ENCODE measurements at places on chromosomes 2 and 18.

- DNase-seq = no peak
Observed at GRCh38 chr2:138846216-138846821, 66.1 kb upstream of the NXPH2 start.

DNA sequence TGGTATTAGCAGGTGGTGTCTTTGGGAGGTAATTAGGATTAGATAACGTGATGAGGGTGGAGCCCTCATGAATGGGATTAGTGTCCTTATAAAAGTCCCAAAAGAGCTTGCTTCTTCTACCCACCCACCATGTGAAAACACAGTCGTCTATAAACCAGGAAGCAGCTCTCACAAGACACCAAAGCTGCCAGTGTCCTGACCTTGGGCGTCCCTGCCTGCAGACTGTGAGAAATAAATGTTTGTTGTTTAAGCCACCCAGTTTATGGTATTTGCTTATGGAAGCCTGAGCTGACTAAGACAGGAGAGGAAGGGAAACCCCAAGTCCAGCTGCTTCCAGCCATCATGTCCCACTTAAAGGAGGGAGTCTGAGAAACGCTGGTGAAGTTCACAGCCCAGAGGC lies 13.6 kb downstream of the ADI1 start:
- no peak for DNase-seq

GRCh38 chr2:70616168-70616694 lies 62.6 kb upstream of the TGFA start:
- DNase-seq = no peak

GRCh38 chr2:140178234-140178633 lies 1398.0 kb upstream of the NXPH2 start:
- DNase-seq = no peak

DNA sequence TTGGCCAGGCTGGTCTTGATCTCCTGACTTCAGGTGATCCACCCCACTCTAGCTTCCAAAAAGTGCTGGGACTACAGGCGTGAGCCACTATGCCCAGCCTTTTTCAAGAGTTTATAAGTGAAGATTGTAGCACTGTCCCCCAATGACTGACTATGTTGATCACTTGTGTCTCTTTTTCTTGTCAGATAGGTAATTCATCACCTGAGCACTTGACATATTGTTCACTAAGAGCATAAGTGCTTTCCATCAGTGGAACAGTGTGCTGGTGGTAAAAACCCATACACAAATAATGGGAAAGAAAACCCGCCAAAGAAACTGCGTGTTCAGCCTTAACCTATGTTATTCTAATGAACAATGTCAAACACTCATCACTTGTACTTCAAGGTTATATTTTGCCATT lies 414.4 kb upstream of the CDH7 start:
- DNase-seq = no peak

- no peak for DNase-seq
Observed at GRCh38 chr2:102025583-102026267, 34.0 kb downstream of the IL1R2 start.

GRCh38 chr2:39452396-39452795 lies 15.3 kb upstream of the MAP4K3 start:
- no peak for DNase-seq

GRCh38 chr2:8998418-8999101 lies 4.9 kb downstream of the MBOAT2 start:
- DNase-seq = no peak

DNA sequence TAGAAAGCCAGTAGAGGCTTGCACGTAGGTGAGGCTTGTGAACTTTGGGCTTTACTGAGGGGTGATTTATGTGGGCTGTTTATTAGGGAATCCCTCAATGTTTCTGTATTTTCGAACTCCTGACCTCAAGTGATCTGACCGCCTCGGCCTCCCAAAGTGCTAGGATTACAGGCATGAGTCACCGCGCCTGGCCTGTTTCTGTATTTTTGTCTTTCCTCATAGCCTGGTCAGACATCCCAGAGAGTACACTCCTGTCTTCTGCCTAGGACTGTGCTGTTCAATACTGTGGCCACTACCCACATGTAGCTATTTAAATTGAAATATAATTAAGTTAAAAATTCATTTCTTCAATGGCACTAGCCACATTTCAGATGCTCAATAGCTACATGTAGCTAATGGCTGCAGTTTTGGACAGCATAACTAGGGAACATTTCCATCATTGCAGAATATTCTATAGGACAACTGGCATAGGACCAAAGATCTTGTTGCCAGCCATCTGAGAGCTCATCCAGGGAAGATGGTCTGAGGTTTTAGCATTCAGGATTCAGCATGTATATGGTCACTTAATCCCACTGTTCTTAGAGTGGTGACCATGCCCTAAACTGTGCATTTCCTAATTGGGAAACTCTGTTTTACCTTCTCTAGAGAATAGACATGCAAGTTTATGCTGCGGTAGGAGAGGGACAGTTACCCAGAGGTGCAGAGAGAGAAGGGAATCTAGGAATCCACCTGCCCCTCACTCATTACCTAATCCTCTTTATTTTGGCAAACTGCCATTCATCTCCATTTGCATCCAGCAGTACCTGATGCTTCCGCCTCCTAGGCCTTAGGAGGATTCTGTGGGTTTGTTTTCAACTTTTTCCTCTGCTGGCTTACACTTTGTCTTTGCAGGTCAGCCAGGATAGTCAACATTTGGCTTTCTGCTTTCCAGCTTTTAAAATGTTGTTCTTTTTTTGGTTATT lies 64.4 kb downstream of the LCLAT1 start:
- no peak for DNase-seq

DNA sequence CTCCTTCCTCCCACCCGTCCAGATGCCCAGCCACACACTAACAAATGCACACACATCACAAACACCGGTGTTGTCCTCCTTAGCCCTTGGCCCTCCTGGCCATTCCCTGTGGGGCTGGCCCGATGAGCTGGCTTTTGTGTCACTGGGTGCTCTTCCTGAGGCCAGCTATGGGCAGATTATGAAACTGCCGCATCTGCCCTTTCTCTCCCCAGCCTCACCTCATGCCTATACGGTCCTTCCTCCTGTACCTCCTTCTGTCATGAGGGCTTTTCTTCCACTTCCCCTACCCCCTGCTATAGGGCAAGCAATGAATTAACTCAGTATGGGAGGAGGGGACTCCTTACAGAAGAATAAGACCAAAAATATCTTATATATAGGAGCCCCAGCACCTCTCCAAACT lies 10.3 kb upstream of the INO80C start:
- DNase-seq = no peak

DNA sequence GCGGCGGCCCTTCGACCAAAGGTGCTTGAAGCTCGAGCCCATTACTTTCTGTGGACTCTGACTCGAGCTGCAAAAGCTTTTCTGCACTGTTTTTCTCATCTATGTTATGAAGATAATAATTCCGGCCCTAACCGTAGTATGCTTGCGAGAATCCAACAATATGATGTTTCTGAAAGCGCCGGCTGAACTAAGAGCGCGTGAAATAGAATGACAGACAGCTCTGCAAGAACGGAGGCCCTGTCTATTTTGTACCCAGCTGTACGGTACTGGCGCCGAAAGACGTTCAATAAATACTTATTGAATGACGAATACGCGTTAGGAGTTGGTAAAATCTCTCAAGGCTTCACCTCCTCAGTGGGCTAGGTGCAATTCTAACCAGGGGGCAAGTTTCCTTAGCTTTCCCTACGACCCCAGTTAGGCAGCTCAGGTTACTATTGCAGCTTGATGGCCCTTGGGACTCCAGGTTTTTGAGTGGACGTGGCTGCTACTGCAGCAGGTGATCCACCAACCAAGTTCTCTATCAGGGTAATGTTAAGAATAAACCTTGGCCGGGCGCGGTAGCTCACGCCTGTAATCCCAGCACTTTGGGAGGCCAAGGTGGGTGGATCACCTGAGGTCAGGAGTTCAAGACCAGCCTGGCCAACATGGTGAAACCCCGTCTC lies 570 bp downstream of the SCRN3 start:
- no peak for DNase-seq

- no peak for DNase-seq
Observed at GRCh38 chr2:175990099-175990498, 12.0 kb downstream of the LNPK start.

GRCh38 chr2:194166818-194167217 lies 1490.2 kb upstream of the SLC39A10 start:
- no peak for DNase-seq

GRCh38 chr18:12282442-12283039 lies 25.5 kb upstream of the TUBB6 start:
- DNase-seq = no peak

GRCh38 chr2:57693965-57694364 lies 352.6 kb upstream of the VRK2 start:
- no peak for DNase-seq

DNA sequence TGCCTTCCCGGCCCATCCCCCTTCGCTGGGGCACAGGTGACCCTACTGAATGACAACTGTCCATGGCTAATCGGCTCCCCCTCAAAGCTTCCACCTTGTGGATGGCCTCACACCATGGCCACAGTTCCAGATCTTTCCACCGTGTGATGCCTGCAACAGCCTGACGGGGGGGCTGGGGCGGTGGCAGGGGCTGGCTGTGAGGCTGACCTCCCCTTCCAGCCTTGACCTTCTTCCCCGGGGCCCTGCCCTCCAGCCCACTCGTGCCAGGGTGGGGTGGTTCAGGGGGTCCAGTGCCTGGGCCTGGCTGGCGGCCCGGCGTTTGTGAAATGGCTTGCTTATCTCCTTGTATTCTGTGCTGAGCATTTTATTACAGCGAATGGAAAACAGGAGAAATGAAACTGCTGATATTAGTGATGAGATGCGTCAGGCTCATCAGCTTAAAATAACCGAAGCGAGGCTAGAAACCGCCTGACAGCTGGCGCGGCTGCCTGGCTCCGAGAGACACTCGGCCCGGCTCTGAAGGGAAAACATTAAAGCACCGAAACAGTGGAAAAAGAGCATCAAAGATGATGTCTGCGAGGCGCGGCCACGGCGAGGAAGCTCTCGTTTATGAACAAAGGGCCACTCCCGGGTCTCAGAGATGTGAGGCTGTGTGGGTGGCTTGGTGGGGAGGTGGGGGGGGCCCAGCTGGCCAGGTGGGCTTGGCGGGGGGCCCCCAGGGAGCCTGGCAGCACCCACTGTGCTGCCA lies 916 bp upstream of the PDCD1 start:
- DNase-seq = peak; percentile 83

- no peak for DNase-seq
Observed at GRCh38 chr2:185404578-185404977, 334.0 kb upstream of the FSIP2 start.

DNA sequence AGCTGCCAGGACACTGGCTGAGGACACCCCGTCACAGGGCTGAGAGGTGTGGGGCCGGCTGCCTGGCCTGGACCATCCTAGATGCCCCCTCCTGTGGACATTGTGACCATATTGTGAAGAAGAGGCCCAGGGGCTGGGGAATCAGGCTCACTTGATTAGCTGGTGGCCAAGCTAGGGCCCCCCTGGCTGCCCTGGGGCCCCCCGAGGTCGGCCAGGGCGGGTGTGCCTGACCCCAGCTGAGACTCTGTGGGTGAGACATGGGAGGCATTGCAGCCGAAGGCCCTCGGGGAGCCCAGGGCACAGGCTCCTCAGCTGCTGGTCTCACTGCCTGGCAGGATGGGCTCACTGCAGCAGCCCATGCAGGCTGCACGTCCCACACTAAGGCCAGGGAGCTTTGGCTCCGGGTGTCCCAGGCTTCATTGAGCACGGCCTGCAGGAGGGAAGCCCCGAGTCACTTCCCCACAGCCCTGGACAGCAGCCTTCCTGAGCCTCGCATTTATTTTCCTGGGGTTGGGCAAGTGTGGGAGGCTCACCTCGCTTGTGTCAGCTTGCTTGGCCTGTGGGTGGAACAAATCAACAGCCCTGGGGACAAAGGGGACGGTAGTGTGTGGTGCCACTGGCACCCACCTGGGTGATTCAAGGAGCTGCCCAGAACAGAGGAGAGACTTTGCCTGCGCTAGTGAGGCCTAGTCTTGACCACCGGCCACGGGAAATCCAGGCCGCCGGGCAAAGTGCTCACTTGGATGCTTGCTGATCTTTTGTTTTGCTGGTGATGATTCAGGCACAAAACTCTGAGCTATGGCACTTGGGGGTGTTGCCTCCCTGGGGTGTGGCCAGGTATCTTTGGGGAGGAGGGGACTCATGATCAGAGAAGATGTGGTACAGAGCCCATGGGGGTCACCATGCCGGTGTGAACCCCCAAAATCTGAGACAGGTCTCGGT lies 1.3 kb downstream of the GAL3ST2 start:
- no peak for DNase-seq

DNA sequence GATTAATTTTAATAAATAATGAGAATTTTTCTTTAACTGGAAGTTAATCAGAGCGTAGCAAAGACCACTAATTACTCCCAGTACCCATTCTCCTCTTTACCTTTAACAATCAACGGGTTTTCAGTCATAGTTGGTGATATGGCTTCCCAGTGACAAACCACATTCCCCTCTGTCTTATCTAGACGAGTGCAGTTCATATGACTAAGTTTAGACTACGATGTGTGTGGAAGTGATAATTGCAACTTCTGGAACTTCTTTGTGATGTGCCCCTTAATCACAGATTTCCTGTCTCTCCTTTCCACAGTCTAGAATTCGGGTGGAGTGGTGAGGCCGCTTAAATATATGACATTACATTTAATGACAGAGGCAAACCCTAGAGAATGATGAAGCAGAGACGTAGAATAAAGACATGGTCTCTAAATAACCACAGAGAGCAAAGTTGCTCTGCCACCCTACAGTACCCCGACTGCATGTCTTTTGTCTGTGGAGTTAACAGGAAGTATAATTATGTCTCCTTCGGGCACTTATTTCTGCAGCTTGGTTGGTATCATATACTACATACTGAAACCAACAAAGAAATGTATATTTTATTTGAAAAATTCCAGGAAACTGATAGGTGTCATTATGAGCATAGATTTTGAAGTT lies 693.3 kb upstream of the CDH7 start:
- DNase-seq = no peak
